ENCODE measurements at places on chromosomes 7 and 10.

DNA sequence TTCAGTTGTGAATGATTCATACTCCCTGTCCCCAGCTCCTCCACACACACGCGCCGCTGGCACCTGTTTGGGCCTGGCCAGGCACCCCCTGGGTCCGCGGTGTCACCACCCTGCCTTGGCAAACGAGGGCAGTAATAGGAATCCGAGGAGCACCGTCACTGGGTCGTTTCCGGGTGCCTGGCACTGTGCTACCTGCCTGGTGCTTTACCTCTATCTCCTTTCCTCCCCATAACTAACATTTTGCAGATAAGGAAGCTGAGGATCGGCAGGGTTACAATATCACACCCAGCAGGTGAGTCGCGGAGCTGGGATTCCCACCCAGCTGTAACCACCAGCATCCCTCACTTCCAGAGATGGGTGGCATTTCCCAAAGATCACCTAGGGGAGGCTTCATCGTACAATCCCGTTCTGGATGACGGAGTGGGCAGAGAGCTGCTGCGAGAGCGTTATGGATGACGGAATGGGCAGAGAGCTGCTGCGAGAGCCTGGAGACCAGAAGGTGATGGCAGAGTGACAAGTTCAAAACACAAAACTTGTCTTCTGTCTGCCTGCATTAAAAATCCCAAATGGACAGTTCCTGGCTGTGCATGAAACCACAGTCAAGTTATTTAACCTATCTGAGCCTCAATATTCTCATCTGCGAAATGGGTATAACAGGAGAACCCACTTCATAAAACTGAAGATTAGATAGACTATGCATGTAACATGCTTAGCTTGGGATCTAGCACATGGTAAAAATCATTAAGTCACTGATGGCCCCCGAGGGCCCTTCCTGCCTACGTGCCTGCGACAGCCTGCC lies 1.1 kb upstream of the HSPA12A start:
- no peak for DNase-seq

DNA sequence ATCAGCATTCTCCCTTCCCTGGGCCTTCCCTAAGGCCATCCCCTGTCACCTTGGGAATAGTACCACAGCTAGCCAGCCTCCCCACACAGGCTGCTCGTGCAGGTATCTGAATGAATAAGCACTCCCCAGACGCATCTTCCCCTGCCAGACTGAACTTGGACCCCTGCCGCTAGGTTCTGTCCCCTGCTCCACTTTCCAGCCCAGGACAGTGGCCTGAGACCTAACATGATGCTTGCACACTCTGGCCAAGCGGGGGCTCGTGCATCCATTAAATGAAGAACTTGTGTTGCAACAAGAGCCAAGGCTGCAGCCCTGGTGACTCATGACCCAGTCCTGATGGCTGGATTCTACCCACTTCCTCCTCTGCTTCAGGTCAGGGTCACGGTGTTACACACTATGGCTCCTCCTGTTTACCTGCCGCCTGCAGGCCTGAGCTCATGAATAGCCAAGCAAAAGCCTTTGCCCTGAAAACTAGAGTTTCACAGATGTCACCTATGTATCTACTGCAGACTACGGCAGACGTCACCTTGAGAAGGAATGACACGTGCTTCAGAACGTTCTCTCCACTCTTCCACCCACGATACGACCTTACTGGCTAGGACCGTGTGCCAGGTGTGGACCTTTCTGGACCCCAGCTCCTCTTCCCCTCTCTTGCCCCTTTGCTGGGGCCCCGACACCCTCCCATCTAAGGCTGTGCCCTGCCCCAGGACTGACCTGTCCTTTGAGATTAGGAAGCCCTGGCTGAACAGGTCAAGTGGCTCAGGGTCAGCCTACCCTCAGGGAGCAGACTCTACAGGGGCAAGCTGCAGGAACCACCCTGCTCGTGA lies 6.5 kb downstream of the ASB13 start:
- no peak for DNase-seq

DNA sequence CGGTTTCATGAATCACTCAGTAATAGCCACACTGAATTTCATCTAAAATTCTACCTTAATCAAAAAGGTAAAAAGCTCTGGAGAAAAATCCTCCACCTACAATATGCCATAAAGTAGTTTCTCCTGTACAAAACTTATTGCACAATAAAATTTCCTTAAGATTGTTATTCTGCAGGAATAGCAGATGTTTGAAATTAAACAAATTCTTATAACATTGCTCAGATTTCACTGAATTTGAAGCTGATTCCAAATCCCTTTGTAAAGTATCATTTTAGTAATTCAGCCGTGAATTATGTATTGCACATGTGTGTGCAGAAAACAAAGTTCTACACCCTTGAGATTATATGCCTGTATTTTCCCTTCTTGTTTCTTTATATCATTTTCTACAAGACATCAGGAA lies 123.8 kb downstream of the AMPH start:
- DNase-seq = no peak

- no peak for DNase-seq
These were observed 45.4 kb downstream of the TMEM168 start for GRCh38 chr7:112744818-112745217.

DNA sequence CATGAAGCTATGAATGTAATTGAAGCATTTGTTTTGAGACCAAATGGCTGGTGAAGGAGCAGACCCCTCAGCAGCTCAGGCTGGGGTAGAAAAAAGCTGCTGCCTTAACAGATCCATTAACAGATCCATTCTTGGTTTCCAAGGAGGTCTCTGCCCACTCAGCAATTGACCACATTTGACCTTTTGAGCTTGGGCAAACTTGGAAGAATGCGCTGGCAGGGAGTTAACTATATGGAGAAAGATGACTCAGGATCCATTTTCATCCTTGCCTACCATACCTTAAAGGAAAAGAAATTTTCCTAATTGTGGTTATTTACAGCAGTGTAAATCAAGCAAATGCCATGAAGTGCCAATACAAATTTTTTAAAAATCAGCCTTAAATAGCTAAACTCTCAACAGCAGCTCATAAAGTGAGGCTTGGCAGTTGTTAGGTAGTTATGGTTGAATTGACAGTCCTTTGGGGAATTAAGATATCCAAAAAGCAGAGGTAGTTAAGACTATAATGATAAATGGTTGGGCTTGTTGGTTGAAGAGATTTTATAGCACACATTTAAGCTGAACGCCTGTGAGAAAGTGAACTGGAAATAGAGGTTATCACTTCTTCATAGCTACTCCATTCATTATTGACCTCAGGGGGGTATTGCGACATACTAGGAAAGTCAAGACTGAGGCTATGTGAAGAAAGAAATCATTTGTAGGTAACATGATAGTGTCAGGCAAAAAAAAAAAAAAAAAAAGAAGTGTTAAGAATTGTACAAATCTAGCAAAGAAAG lies 83.9 kb downstream of the MKX start:
- DNase-seq = no peak

GRCh38 chr7:99553039-99553438 lies 1.1 kb upstream of the FAM200A start:
- DNase-seq = no peak

GRCh38 chr10:20405050-20405449 lies 492.1 kb downstream of the NEBL start:
- no peak for DNase-seq
